A673 (cell line): ENCODE measurements at places on chromosomes 1 and 21. TPM values are rescaled to one million over a fixed set of nuclear protein-coding genes. Genes with fewer than 3 reads are reported as not detected.

DNA sequence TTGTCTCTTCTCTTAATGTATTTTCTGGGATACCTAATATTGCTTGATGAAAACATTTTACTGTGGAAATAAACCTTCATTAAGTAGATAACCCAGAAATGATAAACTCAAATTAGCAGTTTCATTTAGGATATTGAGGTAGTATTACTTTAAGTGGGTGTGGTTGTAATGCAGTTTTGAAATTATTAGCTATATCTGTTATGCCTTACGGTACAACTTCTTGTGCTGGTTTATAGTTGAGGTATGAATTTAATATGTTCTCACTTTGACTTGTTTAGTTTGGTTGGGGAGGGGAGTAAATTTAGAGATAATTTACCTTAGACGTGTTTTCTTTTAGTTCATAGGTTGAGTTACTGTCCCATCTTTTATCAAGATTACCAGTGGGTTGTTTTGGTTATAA lies 111.0 kb downstream of the POU2F1 start:
- no peak for DNase-seq

- DNase-seq: no peak
Observed at GRCh38 chr1:100142343-100142742, 9.4 kb downstream of the TRMT13 start.

DNA sequence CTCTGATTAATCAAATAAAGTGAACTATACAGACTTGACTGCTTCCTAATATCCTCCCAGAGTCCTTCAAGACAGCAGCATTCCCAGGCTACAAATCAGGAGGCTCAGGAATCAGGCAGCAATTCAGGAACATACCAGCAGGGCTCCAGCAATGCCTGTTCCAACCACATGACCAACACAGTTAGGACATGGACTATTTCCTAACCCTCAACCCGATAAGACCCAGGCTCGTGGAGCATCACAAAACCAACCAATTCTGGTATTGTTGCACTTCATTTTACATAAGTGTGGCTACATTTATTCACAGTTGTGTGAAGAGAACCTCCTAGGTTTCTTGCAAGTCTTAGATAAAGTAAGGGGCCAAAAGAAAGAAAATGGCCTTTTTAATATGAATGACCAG lies 546.2 kb upstream of the ADGRL2 start:
- DNase-seq: no peak

DNA sequence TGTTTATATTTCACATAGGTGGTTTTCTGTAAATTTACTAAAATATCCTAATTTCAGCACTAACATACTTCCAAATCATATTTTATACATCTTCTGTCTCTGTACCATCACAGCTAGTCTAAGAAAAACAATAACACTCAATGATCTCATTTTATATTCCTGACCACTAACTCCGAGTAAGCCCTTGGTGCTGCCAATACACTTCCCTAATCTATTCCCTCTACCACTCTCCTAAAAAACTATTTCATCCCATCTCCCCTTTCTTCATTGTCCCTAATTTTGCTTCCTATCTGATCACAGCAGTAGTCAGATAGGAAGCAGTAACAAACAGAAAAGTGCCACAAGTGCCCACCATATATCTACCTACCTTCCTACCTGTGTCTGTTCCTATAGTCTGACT lies 36.2 kb downstream of the ASH1L start:
- no peak for DNase-seq

- DNase-seq: no peak
Observed at GRCh38 chr1:115098979-115099692, 9.8 kb upstream of the TSPAN2 start.

- no peak for DNase-seq
Observed at GRCh38 chr1:183330335-183330734, 87.8 kb downstream of the NMNAT2 start.

- DNase-seq: no peak
Observed at GRCh38 chr1:158327481-158327880, 3.9 kb downstream of the CD1B start.

- no peak for DNase-seq
Observed at GRCh38 chr21:37899146-37899545, 17.1 kb downstream of the KCNJ6 start.

- no peak for DNase-seq
Observed at GRCh38 chr1:42319128-42319851, 15.7 kb downstream of the FOXJ3 start.

DNA sequence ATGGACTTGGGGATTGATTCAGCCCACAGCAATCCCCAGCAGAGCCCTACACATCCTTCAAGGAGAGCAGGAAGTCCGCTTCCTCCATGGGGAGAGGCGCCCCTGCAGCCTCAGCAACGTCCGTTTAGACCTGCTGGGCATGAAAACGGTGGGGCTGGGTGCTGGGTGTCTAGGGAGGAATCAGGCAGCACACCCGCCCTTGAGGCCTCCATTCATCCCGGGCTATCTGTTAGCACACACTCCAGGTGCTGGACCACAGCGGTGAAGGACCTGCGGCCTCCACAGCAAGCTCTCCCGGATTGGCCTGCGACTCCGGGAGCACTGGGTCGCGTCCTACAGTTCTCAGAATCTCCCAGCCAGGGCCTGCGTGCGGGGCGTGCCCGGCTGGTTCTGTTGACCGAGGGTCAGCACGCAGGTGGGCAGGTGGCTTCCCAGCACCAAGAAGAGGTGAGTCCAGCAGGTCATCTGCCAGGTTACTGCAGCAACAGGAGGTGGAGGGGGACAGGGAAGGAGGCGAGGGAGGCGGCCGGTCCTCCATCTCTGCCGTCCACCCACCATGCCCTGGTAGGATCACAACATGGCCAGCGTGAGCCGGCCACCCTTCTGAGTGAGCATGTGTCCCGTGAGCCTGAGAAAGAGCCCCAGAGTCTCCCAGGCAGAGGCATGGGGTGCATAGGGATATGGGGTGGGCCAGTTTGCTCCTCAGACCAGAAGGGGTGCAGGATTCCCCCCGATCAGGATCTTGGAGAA lies 96.6 kb downstream of the RIPK4 start:
- DNase-seq: no peak

DNA sequence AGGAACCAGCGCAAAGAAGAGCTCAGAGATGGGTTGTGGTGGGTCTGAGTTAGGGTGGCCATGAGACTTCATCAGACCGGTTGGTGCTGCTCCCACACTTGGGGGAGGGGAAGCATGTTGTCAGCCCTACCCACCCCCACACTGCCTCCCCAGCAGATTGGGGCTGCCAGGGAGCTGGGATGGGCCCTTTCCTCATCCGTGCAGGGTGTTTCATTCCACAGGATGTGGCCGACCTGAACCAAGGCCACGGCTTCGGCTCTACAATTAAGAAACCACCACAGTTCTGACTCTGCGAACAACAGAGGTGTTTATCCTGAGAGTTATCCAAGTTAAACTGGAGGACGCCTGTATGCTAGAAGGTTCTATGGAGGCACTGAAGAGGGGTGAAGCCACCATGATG lies 171.2 kb downstream of the ETS2 start:
- DNase-seq: no peak

GRCh38 chr1:15708486-15709137 lies 24.5 kb downstream of the PLEKHM2 start:
- no peak for DNase-seq

DNA sequence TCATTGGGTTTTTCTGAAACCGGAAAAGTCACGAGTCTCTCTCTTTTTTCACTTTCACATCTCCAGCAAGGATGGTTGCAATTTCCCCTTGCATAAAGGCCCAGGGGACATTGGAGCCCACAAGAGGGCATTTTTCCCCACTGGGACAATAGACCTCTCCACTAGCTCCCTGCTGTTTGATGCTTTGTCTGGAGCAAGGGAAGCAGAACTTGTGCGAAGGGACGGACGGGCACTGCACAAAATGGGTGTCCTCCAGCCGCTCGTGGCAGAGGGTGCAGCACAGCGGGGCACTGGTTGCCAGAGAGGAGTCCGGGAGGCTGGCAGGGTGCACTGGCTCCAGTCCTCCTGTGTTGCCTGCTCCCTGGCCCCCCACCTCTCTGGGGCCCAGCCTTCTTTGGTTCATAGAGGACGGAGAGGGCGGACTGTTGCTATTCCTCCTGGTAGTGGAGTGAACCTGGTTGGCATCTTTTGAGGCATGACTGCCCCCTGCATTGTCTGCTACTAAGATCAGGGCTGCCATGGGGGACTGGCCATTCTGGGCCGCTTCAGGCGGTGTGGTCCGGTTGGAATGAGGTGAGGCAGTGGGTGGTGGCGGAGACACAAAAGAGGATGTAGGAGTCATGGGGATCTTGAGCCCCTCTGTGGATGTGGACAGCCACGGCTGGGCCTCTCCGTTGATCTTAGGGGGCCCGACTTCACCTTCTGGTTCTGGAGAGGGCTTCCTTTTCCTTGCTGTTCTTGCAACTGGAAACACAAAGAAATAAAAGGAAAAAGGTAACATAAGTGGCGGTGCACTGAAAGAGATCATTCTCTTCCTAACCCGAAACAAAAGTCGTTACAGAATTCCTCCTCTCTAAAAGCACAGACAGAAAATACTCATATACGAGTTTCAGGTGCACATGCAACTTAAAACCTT lies 2.6 kb downstream of the IRF2BP2 start:
- peak; percentile 64 for DNase-seq

GRCh38 chr1:52203935-52204625 lies 62.2 kb downstream of the ZFYVE9 start:
- DNase-seq: no peak

Gene NTMT2
- not detected in 2 replicates for total RNA-seq

Gene LRIG2
- total RNA-seq: 13.9 and 14.8 TPM in 2 replicates

Gene FMO3
- total RNA-seq: not detected in 2 replicates

Gene LDLRAD1
- total RNA-seq: not detected in 2 replicates

Gene ANKRD34A
- total RNA-seq: 1.6 and 2.2 TPM in 2 replicates

Gene LCE2B
- not detected in 2 replicates for total RNA-seq

Gene TSTD1
- total RNA-seq: 1.2 and 1.3 TPM in 2 replicates

Gene TADA1
- total RNA-seq: 15.2 and 17.8 TPM in 2 replicates

Gene ADSS2
- 44.2 and 46.7 TPM in 2 replicates for total RNA-seq
